ENCODE measurements at places on chromosomes 4 and X.

DNA sequence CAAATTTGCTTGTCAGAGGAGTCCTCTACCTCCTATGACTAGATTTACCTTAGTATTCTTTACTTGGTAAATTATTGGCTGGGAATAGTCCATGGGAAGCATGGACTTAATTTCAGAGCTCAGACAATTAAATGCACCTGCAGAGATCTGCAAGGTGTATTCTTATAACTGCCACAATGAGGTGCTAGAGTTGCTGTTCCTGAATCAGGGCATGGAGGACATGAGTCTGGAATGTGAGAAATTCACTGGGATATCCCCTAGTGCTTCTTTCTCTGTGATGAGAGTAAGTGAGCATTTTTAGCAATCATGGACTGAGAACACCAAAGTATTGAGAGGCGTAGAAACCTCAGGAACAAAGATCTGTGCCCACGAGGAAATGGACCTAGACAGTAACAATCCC, 32.9 kb upstream of the GRID2 start:
- no peak for ATAC-seq

DNA sequence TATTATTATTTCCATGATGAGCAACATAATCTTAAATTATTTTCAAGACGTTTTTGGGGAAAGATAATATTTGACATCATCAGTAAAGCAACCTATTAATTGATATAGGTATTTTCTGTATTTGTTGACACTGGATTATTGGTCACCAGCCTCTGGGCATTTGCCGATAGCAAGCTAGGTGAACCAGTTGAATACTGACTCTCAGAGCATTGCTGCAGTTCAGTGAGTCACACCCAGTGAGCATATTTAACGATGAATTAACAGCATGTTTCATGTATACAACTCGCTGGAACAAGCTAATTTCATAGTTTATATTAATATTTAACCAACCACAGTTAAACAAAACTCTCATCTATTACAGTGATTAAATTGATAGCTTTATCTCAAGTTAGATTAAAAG, 1006.0 kb upstream of the DIAPH2 start:
- no peak for ATAC-seq

- no peak for ATAC-seq
These were observed 148.5 kb downstream of the DHRSX start for GRCh38 chrX:2351999-2352995.

DNA sequence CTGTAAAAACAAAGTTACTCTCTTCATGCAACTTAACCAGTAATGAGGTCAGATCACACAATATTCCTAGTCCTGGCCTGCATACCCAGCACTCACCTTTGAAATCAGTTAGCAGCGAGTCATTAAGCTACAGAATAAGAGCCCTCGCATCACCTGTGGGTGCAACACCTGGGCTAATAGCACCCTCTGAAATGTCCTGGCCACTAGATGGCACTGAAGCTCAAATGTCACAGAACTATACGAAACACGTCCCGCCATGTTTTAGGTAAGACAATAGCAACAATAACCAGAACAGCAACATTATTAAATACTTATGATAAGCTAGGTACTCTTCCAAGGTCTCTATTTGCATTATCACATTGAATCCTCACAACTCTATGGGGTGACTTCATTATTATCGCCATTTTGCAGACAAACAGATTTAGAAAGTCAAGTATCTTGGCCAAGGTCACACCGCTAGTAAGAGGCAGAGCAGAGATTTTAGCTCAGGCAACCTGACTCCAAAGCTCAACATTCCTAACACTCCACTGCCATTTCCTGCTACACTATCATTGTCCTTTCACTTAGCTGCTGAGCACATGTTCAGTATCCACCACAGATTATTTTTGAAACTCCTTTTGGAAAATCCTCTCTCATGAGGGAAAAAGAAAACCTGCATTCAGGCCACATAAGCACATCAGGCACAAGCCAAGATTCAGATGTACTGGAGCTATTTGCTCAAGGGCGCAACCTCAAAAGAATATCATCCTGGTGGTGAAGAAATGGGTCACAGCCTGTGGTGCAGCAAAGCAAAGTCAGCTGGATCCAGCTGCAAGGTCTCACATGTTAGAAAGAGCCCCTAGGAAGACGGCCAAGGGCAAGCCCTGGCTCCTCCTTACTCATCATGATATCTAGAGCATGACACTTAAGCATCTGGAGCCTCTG, 59.5 kb upstream of the KDR start:
- ATAC-seq = peak; percentile 18

GRCh38 chrX:20347481-20347880, 80.8 kb upstream of the RPS6KA3 start:
- no peak for ATAC-seq
